Spinal cord (tissue), 10 donors: ENCODE measurements at places on chromosomes 3 and 15.

- H3K4me3 ChIP-seq = no peak overlapping the region
- no peak for DNase-seq
- H3K27me3 ChIP-seq = no peaks in the 10 kb centered on the region
- H3K4me1 ChIP-seq = peaks cover 54% of the 10 kb centered on the region
Measured at GRCh38 chr3:50214824-50215223, 9.8 kb downstream of the SLC38A3 start.

DNA sequence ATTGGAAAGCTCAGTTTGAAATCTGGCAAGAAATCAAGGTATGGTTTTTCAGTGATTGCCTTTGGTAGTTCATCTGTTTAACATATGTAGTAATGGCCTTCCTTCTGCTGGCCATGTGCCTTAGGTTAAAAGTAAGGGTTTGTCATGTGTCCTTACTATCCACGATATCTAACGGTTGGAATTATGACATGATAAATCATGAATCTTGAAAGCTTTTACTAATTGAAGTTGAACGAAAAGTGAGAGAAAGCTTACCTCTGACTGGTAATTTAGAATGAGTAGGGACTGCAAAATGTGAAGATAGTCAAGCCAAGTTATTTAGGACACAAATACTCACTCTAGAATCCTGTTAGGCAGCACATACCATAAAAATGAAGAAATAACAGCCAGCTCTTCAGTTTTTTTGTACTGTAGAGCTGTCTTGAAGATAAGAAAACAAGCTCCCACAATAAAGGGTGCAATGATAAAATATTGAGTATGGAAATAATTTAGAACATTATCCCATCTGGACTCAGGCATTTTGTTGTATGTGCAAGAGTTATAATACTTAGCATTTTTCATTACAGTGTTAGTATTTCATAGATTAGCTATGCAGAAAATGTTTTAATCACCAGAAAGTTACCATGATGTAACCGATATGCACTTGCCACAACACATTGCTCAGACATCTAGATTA lies 303.4 kb downstream of the ZNF385D start:
- no peak overlapping the region for H3K27ac ChIP-seq
- DNase-seq = peak; percentile 41
- H3K4me1 ChIP-seq = no peaks in the 10 kb centered on the region
- H3K36me3 ChIP-seq = no peaks in the 10 kb centered on the region
- H3K27me3 ChIP-seq = no peaks in the 10 kb centered on the region

GRCh38 chr3:197028728-197029510 lies 698 bp downstream of the MELTF start:
- no peak for DNase-seq
- peaks cover 3% of the 10 kb centered on the region for H3K36me3 ChIP-seq
- H3K27ac ChIP-seq = no peak overlapping the region
- peak overlapping the region; percentile 12 for H3K4me3 ChIP-seq

DNA sequence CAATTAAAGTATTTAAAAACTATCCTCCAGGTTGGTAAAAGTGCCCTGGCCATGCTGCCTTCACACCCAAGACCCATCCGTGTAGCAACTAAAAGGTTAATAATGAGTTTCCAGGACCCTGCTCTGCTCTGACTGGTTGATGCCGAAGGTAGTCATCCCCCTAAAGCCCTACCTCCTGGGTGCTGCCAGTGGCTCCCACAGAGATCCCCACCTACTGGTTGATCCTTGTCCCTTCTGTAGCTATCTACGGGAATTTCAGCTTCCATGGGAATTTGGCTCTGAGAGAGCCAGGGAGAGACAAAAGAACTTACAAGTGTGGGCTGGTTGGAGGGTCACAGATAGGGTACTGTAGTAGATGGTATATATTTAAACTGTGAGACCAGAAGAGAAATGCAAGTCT lies 110.6 kb upstream of the NANOGP8 start:
- no peak overlapping the region for H3K4me3 ChIP-seq
- H3K27me3 ChIP-seq = no peaks in the 10 kb centered on the region
- H3K27ac ChIP-seq = no peak overlapping the region
- DNase-seq = no peak
- H3K4me1 ChIP-seq = no peaks in the 10 kb centered on the region
- H3K36me3 ChIP-seq = no peaks in the 10 kb centered on the region

- no peak overlapping the region for H3K4me3 ChIP-seq
- peaks cover 7% of the 10 kb centered on the region for H3K4me1 ChIP-seq
- no peak for DNase-seq
- no peaks in the 10 kb centered on the region for H3K36me3 ChIP-seq
- H3K27me3 ChIP-seq = no peaks in the 10 kb centered on the region
- no peak overlapping the region for H3K27ac ChIP-seq
Measured at GRCh38 chr15:79562899-79563298, 130.8 kb downstream of the MINAR1 start.

DNA sequence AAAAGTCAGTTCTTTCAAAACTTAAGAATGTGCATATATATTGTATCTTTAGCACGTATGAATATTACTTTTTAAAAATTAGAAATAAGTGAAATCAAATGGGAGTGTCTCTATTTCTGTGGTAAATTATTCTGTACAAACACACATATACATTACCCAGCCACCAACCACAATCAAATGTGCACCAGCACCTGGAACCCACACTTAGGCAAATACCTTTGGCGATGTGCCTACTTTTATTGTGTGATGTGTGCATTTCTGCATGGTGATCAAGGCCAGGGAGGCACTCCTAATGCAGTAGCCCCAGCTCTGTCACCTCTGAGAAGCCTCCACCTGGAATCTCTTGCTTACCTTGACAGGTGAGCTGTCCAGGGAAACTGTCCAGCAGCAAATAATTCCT lies 76.9 kb downstream of the PIK3R4 start:
- H3K27ac ChIP-seq = no peak overlapping the region
- H3K27me3 ChIP-seq = no peaks in the 10 kb centered on the region
- peaks cover 9% of the 10 kb centered on the region for H3K36me3 ChIP-seq
- no peaks in the 10 kb centered on the region for H3K4me1 ChIP-seq

DNA sequence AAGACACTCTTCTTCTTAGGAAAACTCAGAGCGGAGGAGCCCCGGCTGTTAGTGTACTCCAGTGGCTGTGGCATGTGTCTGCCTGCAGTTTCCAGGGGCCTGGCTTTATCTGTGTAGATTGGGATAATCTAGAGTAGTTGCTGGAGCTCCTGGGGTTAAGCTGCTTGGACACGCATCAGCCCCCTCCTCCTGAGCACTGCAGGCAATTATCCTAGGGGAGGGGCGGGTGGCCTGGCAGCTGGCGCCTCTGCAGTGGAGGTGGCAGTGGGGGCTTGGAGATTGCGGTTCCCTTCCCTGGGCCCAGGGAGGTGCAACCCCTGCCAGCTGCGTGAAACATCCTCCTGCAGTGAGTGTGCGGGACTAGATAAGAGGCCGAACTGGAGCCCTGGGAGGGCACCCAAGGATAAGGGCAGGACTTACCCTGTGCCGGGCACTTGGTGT lies 68.2 kb downstream of the EFCAB12 start:
- no peak for DNase-seq
- no peaks in the 10 kb centered on the region for H3K36me3 ChIP-seq
- H3K27ac ChIP-seq = no peak overlapping the region

- peaks cover 2% of the 10 kb centered on the region for H3K36me3 ChIP-seq
- peaks cover 5% of the 10 kb centered on the region for H3K4me1 ChIP-seq
- no peak overlapping the region for H3K27ac ChIP-seq
- DNase-seq = no peak
Measured at GRCh38 chr3:15297608-15298350, 34.6 kb downstream of the SH3BP5 start.

GRCh38 chr3:158405507-158405906 lies 165.5 kb upstream of the MLF1 start:
- no peak for DNase-seq
- no peak overlapping the region for H3K27ac ChIP-seq
- no peaks in the 10 kb centered on the region for H3K36me3 ChIP-seq
- H3K4me3 ChIP-seq = no peak overlapping the region

GRCh38 chr3:20400281-20400680 lies 214.3 kb upstream of the SGO1 start:
- no peaks in the 10 kb centered on the region for H3K36me3 ChIP-seq
- no peak for DNase-seq
- H3K4me3 ChIP-seq = no peak overlapping the region
- H3K27ac ChIP-seq = no peak overlapping the region

GRCh38 chr3:65677486-65678010 lies 361.2 kb downstream of the MAGI1 start:
- no peak overlapping the region for H3K27ac ChIP-seq
- no peak overlapping the region for H3K4me3 ChIP-seq
- no peak for DNase-seq
- H3K27me3 ChIP-seq = no peaks in the 10 kb centered on the region
- H3K4me1 ChIP-seq = no peaks in the 10 kb centered on the region

DNA sequence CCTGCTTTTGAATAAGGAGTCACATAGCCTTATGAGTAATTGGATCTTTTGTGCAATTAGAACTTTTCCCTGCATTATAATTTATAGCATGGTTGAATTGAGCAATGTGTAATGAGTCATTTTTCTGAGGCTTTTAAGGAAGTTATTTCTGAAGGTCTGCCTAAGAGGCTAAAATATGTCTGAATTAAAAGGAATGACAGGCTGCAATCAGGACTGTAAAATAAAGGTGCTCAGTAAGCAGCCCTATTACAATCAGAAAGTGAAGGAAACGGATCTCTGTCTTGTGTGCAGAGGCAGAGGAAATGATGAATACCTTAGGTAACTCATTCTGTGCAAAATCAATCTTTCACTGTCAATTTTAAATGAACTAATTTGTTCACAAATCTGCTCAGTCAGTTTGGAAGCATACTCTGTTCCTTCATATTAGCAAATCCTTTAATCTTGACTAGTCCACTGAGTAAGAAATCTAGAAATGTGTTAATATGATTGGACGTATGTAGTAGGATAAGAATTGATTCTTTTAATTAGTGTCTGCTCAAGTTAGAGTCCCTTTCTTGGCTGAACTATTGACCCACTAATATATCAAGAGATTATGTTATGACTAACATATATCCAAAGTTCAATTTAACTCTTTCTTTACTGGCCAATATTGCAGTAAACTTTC lies 290.1 kb downstream of the ZIC1 start:
- H3K27me3 ChIP-seq = no peaks in the 10 kb centered on the region
- no peak for DNase-seq
- no peaks in the 10 kb centered on the region for H3K4me1 ChIP-seq
- H3K36me3 ChIP-seq = no peaks in the 10 kb centered on the region
- H3K27ac ChIP-seq = no peak overlapping the region
- no peak overlapping the region for H3K4me3 ChIP-seq

GRCh38 chr15:45891766-45892165 lies 256.9 kb downstream of the SQOR start:
- no peak overlapping the region for H3K4me3 ChIP-seq
- H3K27me3 ChIP-seq = no peaks in the 10 kb centered on the region
- no peak overlapping the region for H3K27ac ChIP-seq
- no peaks in the 10 kb centered on the region for H3K36me3 ChIP-seq
- DNase-seq = peak; percentile 13

DNA sequence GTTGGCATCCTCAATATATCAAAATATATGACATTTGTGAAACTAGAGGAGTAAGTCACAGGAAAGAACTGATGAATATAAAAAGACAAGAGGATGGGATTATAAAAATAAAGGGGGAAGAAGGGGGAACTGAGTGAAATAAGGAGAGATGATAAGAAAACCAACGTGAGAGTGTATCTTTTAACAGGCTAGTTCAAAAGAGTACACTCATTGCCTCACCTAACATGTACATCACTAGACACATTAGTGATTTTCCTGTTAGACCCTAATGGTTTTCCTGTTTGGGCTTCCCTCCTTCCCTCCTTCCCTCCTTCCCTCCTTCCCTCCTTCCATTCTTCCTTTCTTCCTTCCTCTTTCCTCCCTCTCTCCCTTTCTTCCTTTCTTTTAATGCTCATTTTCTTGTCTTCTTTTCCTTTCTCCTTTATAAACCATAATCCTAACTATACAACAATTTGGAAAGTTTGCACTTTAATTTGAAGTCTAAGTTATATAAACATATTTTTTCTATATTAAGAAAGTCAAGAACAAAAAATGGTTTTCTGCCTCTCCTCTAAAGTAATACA lies 35.8 kb downstream of the FSIP1 start:
- no peak for DNase-seq
- H3K27me3 ChIP-seq = no peaks in the 10 kb centered on the region
- no peaks in the 10 kb centered on the region for H3K4me1 ChIP-seq
- no peaks in the 10 kb centered on the region for H3K36me3 ChIP-seq
- no peak overlapping the region for H3K27ac ChIP-seq

DNA sequence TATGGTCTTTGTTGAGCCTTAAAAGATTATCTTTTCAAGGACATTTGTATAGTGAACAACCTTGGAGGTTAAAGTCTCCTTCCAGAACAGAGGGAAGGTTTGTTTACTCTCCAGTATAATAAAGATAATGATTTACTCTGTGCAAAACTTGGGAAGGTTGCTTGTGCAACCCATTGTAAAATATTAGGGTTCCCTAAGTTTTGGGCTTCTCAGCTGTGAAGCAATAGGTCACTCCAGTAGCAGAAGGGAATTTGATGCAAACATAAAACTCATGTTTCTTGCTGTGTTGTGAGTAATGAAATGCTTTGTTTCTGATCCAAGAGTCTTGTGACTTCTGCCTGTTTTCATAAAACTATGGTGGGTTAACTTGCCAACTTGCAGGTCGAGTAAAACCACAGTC lies 177.5 kb downstream of the SUCNR1 start:
- DNase-seq = no peak
- no peaks in the 10 kb centered on the region for H3K27me3 ChIP-seq
- no peak overlapping the region for H3K27ac ChIP-seq

GRCh38 chr3:44395714-44396113 lies 57.1 kb downstream of the TCAIM start:
- no peak for DNase-seq
- H3K27me3 ChIP-seq = no peaks in the 10 kb centered on the region
- H3K4me1 ChIP-seq = no peaks in the 10 kb centered on the region
- peaks cover 5% of the 10 kb centered on the region for H3K36me3 ChIP-seq
- H3K27ac ChIP-seq = no peak overlapping the region

DNA sequence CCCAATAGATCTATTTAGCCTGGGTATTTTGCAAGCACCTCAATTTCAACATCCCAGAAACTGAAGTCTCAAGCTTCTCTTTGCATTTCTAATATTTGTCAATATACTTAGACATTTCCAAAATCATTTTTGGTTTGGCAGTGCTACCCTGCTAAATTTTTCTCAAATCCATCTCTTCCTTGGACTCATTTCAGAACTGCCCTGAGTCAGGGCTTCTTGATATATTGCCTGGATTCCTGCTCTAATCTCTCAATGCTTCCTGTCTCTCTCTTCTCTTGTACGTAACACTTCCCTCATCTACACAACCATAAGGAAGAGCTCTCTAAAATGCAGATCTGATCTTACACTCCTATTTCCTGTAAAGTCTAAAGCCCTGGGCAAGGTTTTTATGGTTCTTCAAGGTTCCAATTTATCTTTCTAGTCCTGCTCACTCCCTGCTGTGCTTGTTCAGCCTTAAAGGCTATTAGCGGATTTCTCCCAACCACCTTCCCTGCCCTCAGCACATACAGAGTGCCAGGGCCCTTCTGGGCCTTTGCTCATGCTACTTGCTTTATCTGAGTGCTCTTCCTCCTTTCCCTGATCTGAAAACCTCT lies 53.0 kb upstream of the MME start:
- H3K4me3 ChIP-seq = no peak overlapping the region
- no peaks in the 10 kb centered on the region for H3K27me3 ChIP-seq
- H3K27ac ChIP-seq = no peak overlapping the region
